PC-9 (cell line): ENCODE measurements at places on chromosomes 4 and X.

GRCh38 chr4:16031546-16032395, 52.1 kb downstream of the PROM1 start:
- no peak for DNase-seq

DNA sequence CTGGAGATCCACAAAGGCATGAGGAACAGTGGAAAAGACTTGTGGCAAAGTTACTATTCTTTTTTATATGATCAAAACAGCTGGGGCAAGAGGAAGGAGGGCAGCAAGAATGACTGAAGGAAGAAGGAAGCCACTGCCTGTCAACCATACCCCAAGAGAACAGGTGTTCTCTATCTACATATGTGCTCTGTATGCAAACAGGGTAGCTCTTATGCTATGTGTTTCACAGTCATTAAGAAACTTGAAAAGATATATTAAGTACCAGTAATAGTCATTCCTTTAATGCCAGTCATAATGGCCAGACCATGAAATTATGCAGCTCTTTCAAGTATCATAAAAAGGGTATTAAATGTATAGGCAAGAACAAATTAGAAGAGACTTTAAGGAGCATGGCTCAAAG, 363.9 kb downstream of the KLHL13 start:
- DNase-seq = no peak

DNA sequence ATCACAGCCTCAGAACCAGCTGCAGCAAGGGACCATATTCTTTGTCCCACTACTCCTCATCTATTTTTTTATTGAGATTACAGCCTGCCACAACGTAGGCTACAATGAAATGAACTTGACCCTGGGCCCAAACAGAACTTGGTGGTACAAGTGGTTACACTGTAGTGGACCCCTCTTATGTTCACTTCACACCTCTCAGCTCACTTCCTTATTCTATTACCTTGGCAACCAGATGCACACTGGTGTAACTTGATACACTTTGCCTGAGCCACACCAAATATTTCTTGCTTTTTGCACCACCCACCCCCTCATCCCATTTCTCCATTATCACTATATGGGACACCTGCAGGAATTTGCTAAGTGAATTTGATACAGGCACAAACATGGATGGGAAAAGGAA, 105.8 kb downstream of the CXCL13 start:
- no peak for DNase-seq

DNA sequence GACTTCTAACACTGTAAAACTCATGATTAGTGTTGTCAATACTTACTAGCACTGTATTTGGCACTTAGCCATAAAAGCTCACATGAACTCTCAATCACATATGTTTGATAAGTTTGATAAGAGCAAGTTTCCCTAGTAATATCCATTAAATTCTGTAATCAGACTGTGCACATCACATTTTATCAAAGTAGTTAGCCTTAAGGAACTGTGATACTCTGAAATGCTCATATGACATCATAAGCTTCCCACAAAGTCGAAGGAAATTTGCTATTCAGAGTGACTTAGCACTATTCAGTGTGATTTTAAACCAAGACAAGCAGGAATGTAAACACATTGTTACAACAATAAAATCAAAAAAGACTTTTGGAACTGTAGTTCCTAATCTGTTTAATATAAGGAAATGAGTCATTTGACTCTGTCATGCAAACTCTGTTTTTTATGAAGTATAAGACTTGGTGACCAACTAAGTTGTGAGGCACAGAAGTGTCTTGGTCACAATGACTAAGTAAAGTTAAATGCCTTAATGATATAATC, 6.7 kb downstream of the SLC7A11 start:
- DNase-seq = peak; percentile 95

- DNase-seq = no peak
Measured at GRCh38 chrX:94455782-94456181, 781.8 kb downstream of the FAM133A start.

GRCh38 chr4:183522821-183523220, 18.0 kb downstream of the ING2 start:
- DNase-seq = no peak

DNA sequence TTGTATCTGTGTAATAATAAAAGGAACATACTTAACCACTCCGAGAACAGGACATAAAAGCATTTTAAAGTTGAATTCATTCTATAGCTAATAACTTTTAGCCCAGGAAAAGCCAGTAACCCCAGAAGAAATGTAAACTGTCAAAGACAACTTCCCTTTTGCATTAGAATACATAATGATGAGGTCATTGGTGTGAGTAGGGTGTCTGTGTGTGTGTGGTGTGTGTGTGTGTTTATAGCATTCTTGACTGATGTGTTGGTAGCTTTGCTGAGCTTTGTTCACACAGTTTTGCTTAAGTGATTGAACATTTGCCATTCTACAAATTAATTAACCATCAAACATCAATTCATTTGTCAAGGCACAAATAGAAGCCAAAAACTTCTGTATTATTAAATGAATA, 559.6 kb downstream of the ARAP2 start:
- DNase-seq = no peak

GRCh38 chr4:185344743-185345538, 50.8 kb downstream of the LRP2BP start:
- no peak for DNase-seq

DNA sequence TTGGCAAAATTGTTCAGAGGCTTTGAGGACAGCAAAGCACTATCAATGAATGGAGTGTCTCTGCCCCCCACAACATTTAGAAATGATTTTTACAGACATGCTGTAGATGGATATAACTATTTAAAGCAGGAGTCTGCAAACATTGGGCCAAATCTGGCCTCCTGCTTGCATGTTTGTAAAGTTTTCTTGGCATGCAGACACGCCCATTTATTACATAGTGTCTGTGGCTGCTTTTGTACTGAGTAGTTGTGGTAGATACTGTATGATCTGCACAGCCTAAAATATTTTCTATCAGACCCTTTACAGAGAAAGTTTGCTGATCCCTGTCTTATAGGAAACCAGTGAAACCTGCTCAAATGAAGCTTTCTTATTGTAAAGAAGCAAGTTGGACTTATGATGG, 45.5 kb upstream of the PHEX start:
- DNase-seq = no peak

DNA sequence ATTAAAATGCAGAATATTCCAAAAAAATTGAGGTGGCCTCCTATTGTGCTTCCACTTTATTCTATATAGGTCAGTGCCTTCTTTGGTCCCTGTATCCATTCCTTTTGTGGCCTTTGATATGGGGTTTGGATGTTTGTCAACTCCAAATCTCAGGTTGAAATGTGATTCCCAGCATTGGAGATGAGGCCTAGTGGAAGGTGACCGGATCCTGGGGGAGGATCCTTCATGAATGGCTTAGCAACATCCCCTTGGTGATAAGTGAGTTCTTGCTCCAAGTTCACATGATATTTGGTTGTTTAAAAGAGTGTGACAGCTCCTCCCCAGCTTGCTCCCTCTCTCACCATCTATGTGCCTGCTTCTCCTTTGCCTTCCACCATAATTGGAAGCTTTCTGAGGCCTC, 380.6 kb downstream of the INPP4B start:
- DNase-seq = no peak

DNA sequence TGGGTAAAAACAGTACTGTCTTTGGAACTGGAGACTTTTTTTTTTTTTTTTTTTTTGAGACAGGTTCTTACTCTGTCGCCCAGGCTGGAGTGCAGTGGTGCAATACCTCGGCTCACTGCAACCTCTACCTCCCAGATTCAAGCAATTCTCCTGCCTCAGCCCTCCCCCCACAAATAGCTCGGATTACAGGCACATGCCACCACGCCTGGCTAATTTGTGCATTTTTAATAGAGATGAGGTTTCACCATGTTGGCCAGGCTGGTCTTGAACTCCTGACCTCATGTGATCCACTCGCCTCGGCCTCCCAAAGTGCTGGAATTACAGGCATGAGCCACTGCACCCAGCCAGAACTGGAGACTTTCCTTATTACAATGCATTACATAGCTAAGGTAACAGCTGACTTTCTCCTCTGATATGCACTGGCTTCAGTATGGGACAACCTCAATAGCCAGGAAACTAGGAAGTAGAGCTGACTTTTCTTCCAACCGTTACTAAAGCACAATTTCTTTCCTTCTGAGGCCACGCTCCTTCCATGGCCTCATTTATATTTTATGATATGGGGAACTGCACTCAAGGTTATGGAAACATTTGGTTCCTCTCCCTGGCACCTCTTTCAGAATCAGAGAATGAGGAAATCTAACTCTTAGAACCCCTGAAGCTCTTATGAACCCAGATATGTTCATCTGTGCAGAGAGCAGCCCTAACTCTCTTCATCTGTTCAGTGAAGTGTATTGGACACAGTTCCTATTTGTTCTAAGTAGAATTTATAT, 53.5 kb upstream of the FAM9B start:
- no peak for DNase-seq

GRCh38 chrX:2928583-2929434, at the start of gene ARSD:
Gene ARSD, minus strand, starts transcription at chrX:2929339. Its CDS starts 64 bp downstream, at chrX:2929275.
- DNase-seq = no peak

- peak; percentile 77 for DNase-seq
Measured at GRCh38 chr4:170089668-170090351, at the start of gene AADAT. Gene AADAT, minus strand, starts transcription at chr4:170089956. Its CDS starts 266 bp downstream, at chr4:170089690.

DNA sequence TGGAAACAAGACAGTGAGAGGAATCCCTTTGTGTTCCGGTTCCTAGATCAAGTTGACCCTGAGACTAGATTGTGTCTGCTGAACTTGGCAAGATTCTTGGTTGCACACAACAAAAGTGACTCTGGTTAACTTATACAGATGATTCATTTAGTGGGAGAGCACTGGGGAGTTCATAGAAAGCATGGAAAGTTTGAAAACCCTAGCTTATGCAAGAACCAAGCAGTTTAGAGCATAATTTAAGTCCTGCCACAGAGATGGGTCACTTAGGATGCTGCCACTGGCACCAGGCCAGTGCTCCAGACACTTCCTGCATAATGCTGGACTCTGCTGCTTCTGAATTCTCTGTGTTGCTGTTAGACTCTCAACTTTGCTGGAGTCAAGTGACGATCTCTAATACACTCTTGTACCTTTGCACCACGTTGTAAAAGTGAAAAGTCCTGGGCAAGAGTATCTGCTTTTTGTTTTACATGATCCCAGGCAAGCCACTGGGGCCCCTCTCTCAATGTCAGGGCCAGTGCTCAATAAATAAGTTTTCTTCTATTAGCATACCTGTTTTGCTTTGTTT, 12.7 kb upstream of the DCUN1D4 start:
- DNase-seq = no peak

DNA sequence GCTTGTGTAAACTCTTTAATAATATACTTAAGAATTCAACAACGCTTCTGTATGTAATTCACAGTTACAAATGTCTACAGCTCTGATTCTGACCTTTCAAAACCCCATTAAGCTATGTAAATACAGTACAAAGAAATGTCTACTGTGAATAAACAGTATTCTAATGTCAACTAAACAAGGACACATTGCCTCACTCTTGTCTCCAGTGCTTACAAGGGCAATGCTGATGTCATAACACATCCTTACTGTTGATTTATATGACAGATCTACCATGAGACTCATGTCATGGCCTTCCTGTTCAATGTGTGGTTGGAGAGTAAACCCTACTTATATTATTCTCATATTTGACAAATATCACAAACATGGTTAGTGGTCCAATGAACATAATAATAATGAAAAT, 256.1 kb upstream of the ADGRL3 start:
- no peak for DNase-seq

GRCh38 chr4:76194325-76194724, 19.3 kb downstream of the SCARB2 start:
- DNase-seq = no peak

- DNase-seq = peak; percentile 84
Measured at GRCh38 chr4:20251796-20252655, at the start of gene SLIT2. Gene SLIT2, plus strand, starts transcription at chr4:20251905. Its CDS starts 1,911 bp downstream, at chr4:20253816.

DNA sequence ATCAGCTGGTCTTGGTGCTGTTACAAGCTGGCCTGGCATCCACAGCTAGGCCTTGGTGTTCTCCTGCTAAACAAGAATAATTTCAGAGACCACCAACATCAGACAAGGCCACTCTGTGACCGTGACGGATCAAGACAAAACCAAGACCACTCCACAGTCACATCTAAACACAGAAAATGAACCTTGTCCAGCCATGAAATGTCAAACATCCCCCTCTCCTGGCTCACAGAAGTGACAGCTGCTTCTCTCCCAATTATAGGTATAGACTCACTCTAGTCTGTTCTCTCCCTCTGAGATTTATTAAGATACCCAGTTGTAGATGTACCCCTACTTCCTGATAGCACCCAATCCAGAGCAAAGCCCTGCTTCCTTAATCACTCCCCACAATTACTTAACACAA, 40.4 kb downstream of the EFHC2 start:
- DNase-seq = no peak

- no peak for DNase-seq
Measured at GRCh38 chrX:17750436-17750835, 13.1 kb downstream of the SCML1 start.

DNA sequence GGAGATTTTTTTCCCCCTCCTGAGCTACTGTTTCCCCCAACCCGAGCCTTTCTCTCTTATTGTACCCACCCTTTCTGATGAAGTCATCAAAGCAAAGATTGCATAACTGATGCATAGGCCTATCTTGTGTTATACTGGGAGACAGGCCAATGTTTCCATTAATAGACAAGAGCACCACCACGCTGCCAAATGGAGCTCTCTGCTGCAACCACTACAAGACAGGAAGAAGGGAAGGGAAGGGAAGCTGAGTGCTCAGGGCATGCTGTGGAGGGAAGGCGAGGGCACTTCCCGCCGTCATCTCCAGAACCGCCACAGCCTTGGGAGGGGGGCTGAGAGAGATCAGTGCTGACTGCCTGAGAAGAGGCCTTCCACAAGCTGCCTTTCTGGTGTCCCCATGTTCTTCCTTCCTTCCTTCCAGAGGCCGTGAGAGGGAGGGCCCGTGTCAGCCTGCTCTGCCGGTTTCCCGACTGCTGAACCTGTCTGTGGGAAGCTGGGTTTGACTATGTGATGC, 75.0 kb downstream of the MGST2 start:
- DNase-seq = peak; percentile 58

- DNase-seq = no peak
Measured at GRCh38 chr4:103934178-103934789, 214.5 kb upstream of the TACR3 start.

DNA sequence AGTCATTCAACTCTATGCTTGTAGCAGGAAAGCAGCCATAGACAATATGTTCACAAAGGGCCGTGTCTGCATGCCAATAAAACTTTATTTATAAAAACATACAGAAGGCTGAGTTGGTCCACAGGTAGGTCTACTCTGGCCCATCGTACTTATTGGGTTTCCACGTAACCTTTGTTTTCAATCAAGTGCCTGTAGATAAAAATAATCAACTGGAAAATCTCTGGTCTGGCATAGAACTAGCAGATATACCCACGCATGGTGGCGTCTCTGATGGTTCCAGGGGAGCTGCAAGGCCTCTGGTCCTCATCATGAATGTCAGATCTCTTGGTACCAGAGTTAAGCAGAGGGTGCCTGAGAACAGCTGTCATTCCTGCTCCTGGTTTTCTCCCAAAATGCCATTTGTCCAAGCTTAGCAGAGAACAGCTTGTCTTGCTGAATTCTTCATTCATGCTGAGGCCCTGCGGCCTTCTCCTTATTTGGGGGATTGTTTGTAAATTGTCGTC, 31.4 kb upstream of the JAKMIP1 start:
- DNase-seq = no peak

GRCh38 chr4:147550626-147551246, 66.5 kb upstream of the TMEM184C start:
- DNase-seq = no peak
